ENCODE measurements at places on chromosomes 1 and 21.
A peak's percentile ranks its signal among the peaks of the same experiment; 100 is the strongest.

- peak; percentile 17 for DNase-seq
These were observed 149.0 kb downstream of the IGSF21 start for GRCh38 chr1:18256282-18257235.

GRCh38 chr1:78408810-78409209 lies 82.0 kb upstream of the PTGFR start:
- DNase-seq = peak; percentile 32

- DNase-seq = peak; percentile 3
These were observed 8.8 kb downstream of the HMGB4 start for GRCh38 chr1:33872683-33873082.

DNA sequence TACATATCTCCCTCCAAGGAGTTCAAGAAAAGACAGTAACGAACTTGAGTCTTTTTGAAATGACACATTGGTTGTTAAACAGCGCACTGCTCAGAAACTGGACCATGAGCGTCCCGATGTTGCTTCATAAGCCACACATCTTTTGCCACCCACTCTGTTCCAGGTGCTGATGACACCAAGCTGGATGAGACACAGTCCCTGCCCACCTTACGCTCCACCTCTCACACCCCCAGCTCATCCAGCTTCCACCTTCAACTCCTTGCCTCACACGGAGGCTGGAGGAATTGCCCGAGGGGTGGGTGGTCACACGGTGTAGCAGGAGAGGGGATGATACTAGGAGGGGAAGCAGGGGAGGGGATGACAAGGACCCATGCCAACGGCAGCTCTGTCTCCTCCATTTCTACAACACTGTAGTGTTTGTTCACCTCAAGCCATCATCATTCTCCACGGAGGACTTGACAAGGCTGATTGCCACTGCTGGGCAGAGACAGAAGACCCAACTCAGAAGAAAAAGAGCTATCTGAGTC lies 148.5 kb upstream of the TNR start:
- DNase-seq = no peak

DNA sequence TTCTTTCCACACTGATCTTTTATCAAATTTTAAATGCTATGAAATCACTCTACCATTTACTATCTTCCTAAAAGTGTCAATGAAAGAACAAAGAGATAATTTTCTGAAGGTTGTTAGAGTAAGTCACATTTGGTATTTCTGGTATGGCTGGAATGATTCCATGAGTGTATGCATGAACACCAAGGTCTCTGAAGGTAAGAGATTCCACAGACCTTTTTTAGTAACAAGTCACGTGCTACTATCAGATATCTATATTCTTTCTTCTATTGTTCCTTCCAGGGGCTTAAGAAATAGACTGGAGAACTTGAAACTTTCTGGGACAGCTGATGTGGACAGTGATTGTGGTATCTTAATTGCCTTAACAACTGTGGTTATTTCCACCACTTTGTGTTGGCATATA lies 265.0 kb downstream of the SDCCAG8 start:
- DNase-seq = no peak

GRCh38 chr1:21206117-21206516 lies 29.4 kb upstream of the EIF4G3 start:
- peak; percentile 86 for DNase-seq

GRCh38 chr1:189205863-189206262 lies 1271.8 kb downstream of the BRINP3 start:
- no peak for DNase-seq

- peak; percentile 81 for DNase-seq
These were observed 130.4 kb downstream of the LHX4 start for GRCh38 chr1:180360333-180361075.

DNA sequence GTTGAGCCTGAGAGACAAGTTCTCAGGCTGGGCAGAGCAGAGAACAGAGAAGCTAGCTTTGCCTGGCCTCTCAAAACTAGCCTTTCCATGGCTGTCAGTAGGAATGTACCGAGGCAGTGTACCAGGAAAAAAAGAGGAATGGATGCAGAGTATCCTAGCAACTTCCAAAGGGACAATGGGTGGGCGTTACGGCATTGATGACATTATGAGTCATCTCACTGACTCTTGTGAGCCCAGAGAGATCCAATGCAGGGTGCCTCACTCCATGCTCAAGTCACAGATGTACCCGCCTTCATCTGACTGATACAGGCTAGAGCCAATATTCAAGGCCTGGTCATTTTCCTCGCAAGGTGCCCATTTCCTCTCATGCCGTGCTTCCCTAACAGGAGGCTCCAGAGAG lies 51.4 kb upstream of the C8B start:
- peak; percentile 2 for DNase-seq

DNA sequence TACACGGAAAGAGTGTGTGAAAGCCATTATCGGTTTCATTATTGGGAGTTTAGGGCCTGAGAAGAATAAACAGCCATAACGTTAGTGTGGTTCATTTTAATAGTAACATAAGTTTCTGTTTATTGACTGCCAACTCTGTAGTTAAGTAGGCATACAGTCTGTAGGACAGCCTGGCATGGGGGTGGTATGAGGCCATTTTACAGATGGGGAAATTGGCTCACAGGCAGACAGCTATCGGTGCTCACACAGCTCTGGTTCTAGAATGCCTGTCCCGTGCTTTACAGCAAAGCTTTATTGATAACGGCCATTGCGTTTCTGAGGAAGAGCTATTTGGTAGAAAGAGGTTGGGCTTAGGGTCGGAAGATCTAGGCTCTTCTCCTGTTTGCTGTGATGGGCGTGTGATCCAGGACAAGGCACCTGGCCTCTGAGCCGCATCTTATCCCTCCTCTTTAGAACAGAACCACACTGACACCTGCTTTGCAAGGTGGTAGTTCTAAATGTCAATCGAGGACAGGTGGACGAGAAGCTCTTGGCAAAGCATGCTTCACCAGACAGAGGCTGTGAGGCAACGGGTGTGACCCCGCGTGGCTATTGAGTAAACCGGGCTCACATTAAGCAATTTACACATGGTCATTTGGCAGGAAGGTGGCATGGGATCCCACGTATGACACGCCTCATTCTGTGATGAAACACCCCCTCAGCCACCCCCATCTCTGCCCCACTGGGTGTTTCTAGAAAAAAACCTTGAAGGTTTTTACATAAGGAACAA lies 14.9 kb downstream of the ETS2 start:
- DNase-seq = peak; percentile 72

DNA sequence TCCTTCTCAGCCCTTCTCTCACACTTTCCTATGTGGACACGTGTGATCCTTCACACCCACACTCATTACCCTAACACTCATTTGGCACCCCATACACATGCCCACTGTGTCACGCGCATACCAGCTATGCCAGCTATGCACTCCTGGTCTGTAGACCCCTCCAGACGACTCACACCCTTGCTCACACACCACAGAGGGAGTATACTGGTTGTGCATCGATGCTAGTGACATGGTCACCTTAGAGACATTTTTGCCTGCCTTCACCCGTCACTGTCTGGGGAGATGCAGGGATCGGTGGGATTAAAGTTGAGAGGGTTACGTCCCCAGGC lies 8.3 kb upstream of the PPM1J start:
- DNase-seq = no peak

- DNase-seq = no peak
These were observed 109.2 kb downstream of the CASZ1 start for GRCh38 chr1:10687251-10687651.

DNA sequence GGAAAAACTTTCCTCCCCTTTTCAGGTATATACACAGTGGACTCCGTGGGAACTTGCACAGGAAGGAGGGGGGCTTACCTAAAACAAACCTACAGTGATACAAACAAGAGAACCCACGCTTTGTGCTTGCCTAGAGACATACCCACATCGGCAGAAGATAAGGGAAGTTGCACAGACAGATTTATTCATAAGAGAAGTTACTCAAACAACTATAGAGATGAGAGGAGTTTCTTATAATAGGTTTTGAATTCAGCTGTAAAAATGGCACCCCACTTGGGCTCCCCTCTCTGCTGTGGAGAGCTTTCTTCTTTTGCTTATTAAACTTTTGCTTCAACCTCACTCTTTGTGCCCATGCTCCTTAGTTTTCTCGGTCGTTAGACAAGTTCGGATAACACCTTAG lies 1.8 kb upstream of the DUSP12 start:
- no peak for DNase-seq

DNA sequence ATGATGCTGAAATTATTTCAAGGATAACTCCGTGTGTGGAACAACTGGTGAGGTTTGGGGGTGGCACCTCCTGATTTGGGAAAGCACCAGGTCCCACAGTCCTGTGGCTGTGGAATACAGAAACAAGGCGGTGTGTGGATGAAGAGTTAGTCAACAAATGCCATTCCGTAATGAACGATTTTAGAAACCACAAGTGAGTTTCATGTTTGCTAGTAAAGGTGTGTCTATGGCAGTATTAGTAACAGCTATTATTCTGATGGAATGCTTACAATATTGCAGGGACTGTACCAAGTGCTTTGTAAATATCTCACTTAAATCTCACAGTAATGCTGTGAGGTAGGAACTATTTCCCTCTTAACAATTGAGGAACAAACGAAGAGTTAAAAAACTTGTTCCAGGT lies 53.8 kb downstream of the B3GALNT2 start:
- peak; percentile 36 for DNase-seq

DNA sequence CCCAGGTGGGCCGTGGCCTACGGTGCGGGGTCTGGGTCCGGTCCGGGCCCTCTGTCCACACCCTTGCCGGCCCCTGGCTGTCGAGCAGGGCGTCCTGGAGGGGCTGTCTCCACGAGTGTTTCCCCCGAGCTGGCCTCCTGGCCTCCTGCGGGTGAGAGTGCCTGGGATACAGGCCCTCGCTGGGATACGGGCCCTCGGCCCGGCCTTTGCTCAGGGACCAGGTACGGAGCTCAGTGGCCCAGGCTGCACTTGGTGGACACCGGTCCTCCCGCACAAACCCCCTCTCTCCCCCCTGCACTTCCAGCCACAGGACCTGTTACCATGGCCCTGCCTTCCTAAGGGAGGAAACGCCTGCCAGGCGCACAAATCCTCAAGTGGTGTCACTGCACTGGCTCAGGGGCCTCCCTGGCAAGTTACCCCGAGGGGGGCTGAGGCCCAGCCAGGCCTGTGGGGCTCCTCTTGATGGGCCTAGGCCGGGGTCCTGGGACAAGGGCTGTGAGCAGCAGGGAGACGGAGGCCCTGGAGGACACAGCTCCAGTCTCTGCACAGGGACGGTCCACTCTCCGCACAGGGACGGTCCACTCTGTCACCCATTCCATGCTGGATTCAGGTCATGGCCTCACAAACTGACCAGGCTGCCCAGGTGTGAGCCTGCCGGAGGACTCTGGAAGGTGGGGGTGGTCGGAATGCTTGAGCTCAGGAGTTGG lies 18.2 kb upstream of the RNF223 start:
- no peak for DNase-seq

DNA sequence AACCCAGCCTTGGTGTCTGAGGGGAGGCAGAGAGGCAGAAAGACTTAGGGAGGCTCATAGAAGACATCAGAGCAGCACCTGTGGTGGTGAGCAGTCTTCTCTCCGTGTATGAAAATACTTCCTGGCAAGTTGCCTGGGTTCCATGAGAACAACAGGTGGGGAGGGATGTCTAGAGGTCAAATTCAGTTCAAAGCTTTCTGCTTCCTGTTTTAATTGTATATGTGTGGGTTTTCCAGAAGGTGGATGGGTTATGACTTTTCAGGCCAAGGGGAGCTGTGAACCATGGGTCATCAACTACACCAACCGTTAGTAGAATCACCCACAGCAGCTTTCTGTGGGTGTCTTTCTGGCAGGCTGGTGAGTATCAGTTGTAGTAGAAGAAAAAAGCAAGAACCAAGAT lies 4.1 kb upstream of the FCRL2 start:
- DNase-seq = no peak

GRCh38 chr21:19123525-19123924 lies 719.9 kb upstream of the TMPRSS15 start:
- DNase-seq = no peak

- peak; percentile 53 for DNase-seq
These were observed 100.4 kb downstream of the GALNT2 start for GRCh38 chr1:230167419-230167852.

- DNase-seq = peak; percentile 52
These were observed 5.6 kb upstream of the ADAMTSL4 start for GRCh38 chr1:150543500-150544143.

GRCh38 chr21:45264146-45264911 lies 23.4 kb downstream of the POFUT2 start:
- DNase-seq = no peak

- DNase-seq = no peak
These were observed 85.4 kb upstream of the SLC35F3 start for GRCh38 chr1:233819042-233819441.

GRCh38 chr1:152071123-152071522 lies 17.7 kb downstream of the TCHHL1 start:
- no peak for DNase-seq

GRCh38 chr1:101976161-101976560 lies 20.6 kb downstream of the OLFM3 start:
- no peak for DNase-seq

DNA sequence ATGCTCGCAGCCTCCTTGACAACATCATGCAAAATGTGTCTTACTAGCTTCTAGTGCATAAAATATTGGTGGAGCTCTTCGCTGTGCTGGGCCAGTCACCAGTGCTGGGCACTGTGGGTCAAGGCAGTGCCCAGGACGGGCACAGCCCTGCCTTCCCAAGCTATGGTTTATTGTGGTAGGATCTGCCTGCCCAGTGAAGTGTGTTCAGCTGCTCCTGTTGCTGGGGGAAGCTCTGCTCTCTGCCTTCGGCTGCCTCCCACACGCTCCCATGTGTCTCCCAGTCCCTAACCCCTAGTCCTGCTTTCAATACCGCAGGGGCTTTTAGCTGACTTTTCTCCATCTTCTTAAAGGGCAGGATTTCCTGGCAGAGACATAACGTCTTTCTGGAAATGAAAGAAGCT lies 15.7 kb downstream of the EPHX1 start:
- no peak for DNase-seq

- DNase-seq = peak; percentile 86
These were observed 63.6 kb downstream of the CLIC6 start for GRCh38 chr21:34732388-34732821.

GRCh38 chr1:240126821-240127220 lies 35.1 kb downstream of the FMN2 start:
- no peak for DNase-seq

GRCh38 chr1:151799179-151800022 lies 5.8 kb downstream of the LINGO4 start:
- DNase-seq = peak; percentile 11

GRCh38 chr1:14698314-14698713 lies 99.8 kb downstream of the KAZN start:
- DNase-seq = no peak

DNA sequence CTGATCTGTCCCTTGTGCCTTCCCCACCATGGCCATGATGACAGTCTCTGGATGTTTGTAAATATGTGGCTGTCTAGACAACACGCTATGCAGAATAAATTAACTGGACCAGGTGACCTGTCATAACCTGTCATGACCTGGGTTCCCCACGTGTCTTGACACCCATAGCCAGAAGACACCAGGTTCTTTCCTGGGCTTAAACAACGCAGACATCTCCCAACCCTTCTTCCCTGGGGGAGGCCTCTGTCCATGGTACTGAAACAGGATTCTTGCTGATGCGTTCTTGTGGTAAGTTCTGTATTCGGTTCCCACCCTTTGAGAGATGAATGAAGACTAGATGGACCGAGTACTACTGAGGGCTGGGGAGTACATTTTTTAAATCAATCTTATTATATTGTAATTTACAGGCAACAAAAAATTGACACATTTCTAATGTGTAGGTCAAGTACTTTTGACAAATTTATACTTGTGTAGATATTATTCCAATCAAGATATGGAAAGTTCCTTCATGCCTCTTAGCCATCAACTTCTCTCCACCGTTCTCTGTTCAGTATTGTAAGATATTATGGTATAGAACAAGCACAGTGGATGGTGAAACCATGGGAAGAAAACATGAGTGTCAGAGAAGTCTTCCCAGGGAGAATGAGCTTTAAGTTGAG lies 738.8 kb downstream of the PTPRU start:
- peak; percentile 45 for DNase-seq

Data from epithelial cell of esophagus (primary cell).